Testis (tissue), 5 donors: ENCODE measurements at places on chromosomes 13 and 19. TPM values are rescaled to one million over a fixed set of nuclear protein-coding genes. Genes with fewer than 3 reads are reported as not detected.
A peak's percentile ranks its signal among the peaks of the same experiment; 100 is the strongest.

GRCh38 chr13:41008349-41008980, 10.7 kb downstream of the ELF1 start:
- no peak overlapping the region for H3K27ac ChIP-seq
- no peaks in the 10 kb centered on the region for H3K36me3 ChIP-seq
- H3K4me1 ChIP-seq = no peaks in the 10 kb centered on the region
- no peaks in the 10 kb centered on the region for H3K27me3 ChIP-seq

GRCh38 chr19:11673608-11674041, 65.1 kb downstream of the ZNF823 start:
- peak; percentile 84 for DNase-seq
- no peak overlapping the region for H3K27ac ChIP-seq
- H3K4me3 ChIP-seq = peak overlapping the region; percentile 53

DNA sequence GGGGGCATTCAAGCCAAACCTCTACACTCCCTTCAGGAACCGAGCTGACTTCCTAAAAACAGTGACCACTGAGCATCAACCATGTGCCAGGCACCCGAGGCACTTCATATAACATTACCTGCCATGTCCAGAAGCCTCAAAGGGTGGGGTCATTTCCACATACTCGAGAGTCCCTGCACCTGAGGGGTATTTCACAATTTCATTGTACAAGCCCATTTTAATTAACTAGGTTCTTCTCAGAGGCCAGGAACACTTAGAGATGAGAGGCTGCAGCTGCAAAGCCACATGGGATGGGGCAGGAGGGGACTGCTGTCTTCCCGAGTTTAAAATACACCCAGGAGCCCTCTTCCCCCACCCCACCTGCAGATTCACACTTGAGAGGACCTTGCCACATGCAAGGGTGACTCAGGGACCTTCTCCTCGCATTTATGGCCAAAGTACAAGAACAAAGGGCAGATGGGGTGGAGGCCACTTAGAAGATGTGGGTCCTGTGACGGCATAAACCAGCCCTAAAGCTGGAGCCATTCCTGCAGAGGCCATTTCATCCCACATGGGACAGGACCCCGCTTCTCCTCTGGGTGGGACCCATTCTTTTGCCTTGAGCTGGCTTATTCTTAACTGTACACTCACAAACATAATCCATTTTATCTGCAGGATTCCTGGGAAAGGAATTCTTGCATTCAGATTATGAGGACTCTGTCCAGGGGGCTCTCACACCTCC, 43.9 kb downstream of the RAB20 start:
- H3K4me3 ChIP-seq = no peak overlapping the region
- no peak for DNase-seq
- no peaks in the 10 kb centered on the region for H3K36me3 ChIP-seq
- no peaks in the 10 kb centered on the region for H3K27me3 ChIP-seq
- H3K4me1 ChIP-seq = peaks cover 13% of the 10 kb centered on the region
- no peak overlapping the region for H3K27ac ChIP-seq

DNA sequence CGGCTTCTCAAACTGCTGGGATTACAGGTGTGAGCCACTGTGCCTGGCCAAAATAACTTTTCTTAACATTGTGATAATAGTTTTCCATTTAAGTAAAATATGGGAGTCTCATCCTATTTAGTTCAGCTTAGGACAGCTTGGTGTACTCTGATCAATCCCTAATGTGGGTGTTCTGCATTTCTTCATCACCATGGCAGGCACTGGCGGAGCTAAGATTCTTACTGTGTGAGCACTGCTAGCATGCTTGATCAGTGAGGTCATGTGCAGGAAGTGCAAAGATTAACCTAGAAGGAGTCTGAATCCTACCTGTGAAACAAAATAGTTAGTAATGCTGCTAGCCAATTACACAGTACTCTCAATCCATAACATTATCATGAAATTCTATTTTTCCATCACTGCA, 1684.2 kb upstream of the SLC10A2 start:
- no peak overlapping the region for H3K4me3 ChIP-seq
- H3K27me3 ChIP-seq = no peaks in the 10 kb centered on the region
- no peak for DNase-seq
- no peaks in the 10 kb centered on the region for H3K4me1 ChIP-seq

GRCh38 chr13:97327506-97328221, 105.5 kb downstream of the MBNL2 start:
- H3K4me1 ChIP-seq = peaks cover 9% of the 10 kb centered on the region
- H3K36me3 ChIP-seq = no peaks in the 10 kb centered on the region
- no peak overlapping the region for H3K27ac ChIP-seq
- no peak overlapping the region for H3K4me3 ChIP-seq
- no peak for DNase-seq

GRCh38 chr13:81686877-81687276, 1346.0 kb upstream of the SPRY2 start:
- DNase-seq = peak; percentile 70
- H3K4me1 ChIP-seq = no peaks in the 10 kb centered on the region
- H3K4me3 ChIP-seq = no peak overlapping the region
- no peaks in the 10 kb centered on the region for H3K36me3 ChIP-seq

The ZNF20 gene
- total RNA-seq = 8.9 TPM

DNA sequence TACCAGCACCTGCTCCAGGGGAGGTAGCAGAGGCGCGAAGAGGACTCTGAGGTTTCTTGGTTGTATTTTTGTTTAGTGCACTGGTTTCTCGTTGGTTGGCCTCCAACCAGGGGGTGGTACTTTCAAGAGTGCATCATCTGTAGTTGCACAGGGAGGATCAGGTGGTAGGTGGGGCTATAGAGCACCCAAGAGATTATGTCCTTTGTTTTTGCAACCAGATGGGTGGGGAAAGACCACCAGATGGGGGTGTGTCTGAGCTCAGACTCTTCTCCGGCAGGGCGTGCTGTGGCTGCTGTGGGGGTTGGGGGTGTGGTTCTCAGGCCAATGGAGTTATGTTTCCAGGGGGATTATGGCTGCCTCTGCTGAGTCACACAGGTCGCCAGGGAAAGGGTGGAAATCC, 254.4 kb upstream of the KLF12 start:
- no peak overlapping the region for H3K27ac ChIP-seq
- no peaks in the 10 kb centered on the region for H3K27me3 ChIP-seq
- peaks cover 2% of the 10 kb centered on the region for H3K36me3 ChIP-seq
- DNase-seq = no peak

DNA sequence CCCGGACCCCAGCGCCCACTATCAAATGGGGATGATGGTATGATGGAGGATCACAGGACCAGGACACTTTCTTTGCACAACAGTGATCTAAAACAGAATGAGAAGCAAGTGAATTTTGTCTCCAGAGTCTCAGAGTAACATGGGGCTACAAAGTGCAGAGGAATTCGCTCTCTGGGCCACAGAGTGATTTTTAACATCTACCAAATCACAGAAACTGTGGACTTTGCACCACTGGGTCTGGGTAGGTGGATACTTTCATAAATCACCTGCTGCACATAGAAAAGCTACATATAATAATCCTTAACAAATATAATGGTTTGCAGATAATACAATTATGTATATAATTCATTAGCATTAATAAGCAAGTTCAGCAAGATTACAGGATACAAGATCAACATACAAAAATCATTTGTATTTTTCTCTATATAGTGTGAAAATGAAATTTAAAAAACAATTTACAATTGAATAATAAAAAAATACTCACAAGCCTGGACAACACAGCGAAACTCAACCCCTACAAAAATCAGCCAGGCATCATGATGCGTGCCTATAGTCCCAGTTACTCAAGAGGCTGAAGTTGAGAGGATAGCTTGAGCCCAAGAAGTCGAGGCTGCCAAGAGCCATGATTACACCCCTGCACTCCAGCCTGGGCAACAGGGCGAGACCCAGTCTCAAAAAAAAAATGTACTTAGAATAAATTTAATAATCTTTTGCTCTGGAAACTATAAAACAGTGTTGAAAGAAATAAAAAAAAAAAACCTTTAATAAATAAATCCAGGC, 60.3 kb upstream of the EEF1AKMT1 start:
- no peaks in the 10 kb centered on the region for H3K36me3 ChIP-seq
- H3K27me3 ChIP-seq = no peaks in the 10 kb centered on the region
- H3K4me3 ChIP-seq = no peak overlapping the region
- H3K27ac ChIP-seq = no peak overlapping the region

The MAP4K1 gene
- total RNA-seq = 2.8 TPM

DNA sequence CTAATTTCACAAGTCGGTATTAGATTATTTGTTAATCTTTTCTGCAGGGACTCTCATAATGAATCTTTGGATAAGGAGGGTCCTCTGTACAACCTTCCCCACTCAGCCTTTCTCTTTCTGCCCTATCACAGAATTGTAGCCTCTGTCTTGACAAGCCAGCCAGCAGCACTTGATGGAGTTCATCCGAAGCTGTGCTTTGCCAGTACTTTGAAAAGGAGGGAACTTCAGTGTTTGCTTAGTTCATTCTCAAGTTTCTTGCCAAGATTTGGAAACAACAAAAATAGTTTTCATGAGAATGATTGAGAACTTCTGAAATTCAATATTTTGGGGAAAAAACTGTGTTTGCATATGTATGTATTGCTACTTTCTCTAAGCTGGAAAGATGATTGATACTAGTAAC, 69.3 kb upstream of the HMGB1 start:
- no peaks in the 10 kb centered on the region for H3K27me3 ChIP-seq
- H3K4me3 ChIP-seq = no peak overlapping the region
- H3K36me3 ChIP-seq = no peaks in the 10 kb centered on the region
- no peaks in the 10 kb centered on the region for H3K4me1 ChIP-seq

- no peaks in the 10 kb centered on the region for H3K36me3 ChIP-seq
- no peak overlapping the region for H3K4me3 ChIP-seq
- no peak for DNase-seq
- H3K27ac ChIP-seq = no peak overlapping the region
- H3K4me1 ChIP-seq = no peaks in the 10 kb centered on the region
- H3K27me3 ChIP-seq = no peaks in the 10 kb centered on the region
Observed at GRCh38 chr13:50318887-50319286, 303.6 kb downstream of the KCNRG start.

GRCh38 chr13:32086791-32087441, 55.3 kb downstream of the FRY start:
- H3K4me1 ChIP-seq = no peaks in the 10 kb centered on the region
- no peak for DNase-seq
- no peak overlapping the region for H3K4me3 ChIP-seq

DNA sequence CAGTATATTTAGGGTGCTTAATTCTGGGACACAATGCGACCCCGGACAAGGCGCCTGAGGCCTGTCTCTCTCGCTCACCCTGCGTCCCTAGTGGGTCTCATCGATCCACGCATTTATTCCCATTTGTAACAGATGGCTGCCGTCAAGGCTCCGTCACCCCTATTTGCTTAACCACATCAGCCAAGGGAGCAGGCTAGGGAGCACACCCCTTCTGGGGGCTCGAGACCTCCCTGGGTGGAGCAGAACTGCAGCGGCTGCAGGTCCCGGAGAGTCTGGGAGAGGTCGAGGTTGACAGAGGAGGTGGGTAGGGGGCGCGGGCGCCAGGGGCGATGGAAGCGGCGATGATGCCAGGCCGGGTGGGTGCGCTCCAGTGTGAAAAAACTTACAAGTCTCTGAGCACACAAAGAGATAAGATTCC, 507 bp downstream of the ALG5 start:
- peak overlapping the region; percentile 82 for H3K27ac ChIP-seq
- no peaks in the 10 kb centered on the region for H3K27me3 ChIP-seq
- peaks cover 8% of the 10 kb centered on the region for H3K4me1 ChIP-seq

GRCh38 chr13:85974608-85975366, 175.6 kb upstream of the SLITRK6 start:
- no peak for DNase-seq
- H3K4me1 ChIP-seq = no peaks in the 10 kb centered on the region
- H3K27ac ChIP-seq = no peak overlapping the region
- H3K27me3 ChIP-seq = no peaks in the 10 kb centered on the region

The CATSPERD gene
- total RNA-seq = 6.1 TPM

DNA sequence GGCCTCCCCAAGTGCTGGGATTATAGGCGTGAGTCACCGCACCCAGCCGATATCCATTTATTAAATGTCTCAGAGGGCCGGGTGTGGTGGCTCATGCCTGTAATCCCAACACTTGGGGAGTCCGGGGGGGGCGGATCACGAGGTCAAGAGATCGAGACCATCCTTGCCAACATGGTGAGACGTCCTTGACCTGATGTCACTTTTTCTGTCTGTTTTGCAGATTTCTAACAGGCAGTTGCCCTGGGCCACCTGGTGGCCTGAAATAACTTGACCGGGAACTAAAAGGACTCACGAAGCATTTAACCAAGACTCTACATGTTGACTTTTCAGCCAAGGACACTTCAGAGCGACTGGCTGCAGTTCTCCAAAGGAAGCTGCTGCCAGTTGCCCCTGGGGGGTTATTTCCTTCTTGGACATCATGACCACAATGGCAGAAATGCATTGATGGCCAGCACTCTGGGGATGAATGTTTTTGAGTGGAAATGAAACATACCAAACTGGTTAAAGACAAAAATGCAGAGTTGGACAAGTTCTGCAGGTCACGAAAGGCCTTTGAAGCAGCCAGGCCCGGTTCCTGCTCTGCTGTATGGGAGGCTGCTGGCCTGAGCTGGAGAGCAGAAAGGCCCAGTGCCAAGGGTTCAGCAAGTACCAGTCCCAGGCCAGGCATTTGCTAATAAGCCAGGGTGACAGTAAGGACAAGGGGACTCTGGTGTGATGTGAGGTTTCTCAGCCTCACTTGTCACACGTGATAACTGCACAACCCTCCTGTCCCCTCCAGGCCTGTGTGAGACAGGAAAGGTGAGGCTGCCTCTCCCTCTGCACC, 8.3 kb downstream of the ZNF837 start:
- no peaks in the 10 kb centered on the region for H3K27me3 ChIP-seq
- no peaks in the 10 kb centered on the region for H3K36me3 ChIP-seq
- H3K27ac ChIP-seq = no peak overlapping the region
- peaks cover 7% of the 10 kb centered on the region for H3K4me1 ChIP-seq
- peak; percentile 48 for DNase-seq
- H3K4me3 ChIP-seq = no peak overlapping the region

The DHDH gene
- total RNA-seq = 2.3 TPM

GRCh38 chr13:75153834-75154233, 328.1 kb downstream of the TBC1D4 start:
- H3K4me1 ChIP-seq = no peaks in the 10 kb centered on the region
- no peak for DNase-seq
- no peak overlapping the region for H3K4me3 ChIP-seq
- H3K27ac ChIP-seq = no peak overlapping the region
- no peaks in the 10 kb centered on the region for H3K36me3 ChIP-seq

The MEDAG gene
- total RNA-seq = 9.6 TPM

DNA sequence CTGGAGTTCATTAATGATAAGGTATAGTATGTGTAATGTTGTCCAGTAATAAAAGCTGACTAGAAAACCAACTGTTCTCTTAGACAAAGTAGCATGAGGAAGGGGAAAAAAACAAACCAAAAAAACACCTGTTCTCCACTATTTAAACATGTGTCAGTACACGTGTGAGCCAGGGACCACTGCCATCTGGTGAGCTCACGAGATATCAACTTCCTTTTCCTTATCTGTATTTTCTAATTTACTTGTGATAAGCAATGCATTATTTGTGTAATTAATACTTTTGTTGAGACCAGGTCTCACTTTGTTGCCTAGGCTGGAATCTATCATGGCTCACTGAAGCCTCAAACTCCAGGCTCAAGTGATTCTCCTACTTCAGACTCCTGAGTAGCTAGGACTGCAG, 4.3 kb upstream of the SIX5 start:
- no peak for DNase-seq
- H3K27me3 ChIP-seq = no peaks in the 10 kb centered on the region
- no peak overlapping the region for H3K4me3 ChIP-seq

- no peaks in the 10 kb centered on the region for H3K27me3 ChIP-seq
- no peak overlapping the region for H3K27ac ChIP-seq
- H3K4me3 ChIP-seq = no peak overlapping the region
- no peaks in the 10 kb centered on the region for H3K4me1 ChIP-seq
Observed at GRCh38 chr19:1992759-1993260, 22.7 kb downstream of the BTBD2 start.

The PTH2 gene
- total RNA-seq = not detected

The OR10H1 gene
- 0.25 TPM for total RNA-seq

The SPACA4 gene
- 147 TPM for total RNA-seq

The ATP8B3 gene
- 38.0 TPM for total RNA-seq
